ENCODE measurements at places on chromosomes 11 and 22.

- no peak for DNase-seq
Observed at GRCh38 chr11:93852242-93852641, 1.8 kb upstream of the VSTM5 start.

- no peak for DNase-seq
Observed at GRCh38 chr11:44016131-44016530, 31.6 kb upstream of the ACCSL start.

- no peak for DNase-seq
Observed at GRCh38 chr11:10490032-10490397, 35.0 kb downstream of the AMPD3 start.

DNA sequence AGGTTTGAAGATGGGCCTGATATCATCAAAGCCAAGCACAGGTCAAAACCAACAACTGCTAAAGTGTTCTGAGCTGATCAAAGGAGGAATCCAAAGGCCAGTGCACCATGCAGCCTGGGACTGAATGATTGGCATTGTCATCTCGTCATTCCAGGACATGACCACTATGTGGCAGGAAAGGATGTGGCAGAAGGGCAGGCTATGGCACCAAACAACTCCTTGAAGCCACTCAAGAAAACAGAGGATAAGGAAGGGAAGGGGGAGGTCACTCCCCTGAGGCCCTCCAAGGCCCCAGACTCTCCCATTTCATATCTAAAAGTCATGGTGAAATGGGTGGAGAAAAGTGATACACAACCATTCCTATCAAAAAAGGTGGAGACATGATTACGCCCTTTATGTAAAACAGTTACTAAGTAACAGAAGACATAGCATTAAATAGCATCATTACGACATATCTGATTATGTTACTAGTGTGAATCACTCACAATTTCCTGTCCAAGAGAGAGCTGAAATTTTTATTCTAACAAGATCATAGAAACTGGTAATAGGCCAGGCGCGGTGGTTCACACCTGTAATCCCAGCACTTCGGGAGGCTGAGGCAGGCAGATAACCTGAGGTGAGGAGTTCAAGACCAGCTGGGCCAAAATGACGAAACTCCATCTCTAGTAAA lies 49.3 kb downstream of the AHNAK start:
- no peak for DNase-seq

DNA sequence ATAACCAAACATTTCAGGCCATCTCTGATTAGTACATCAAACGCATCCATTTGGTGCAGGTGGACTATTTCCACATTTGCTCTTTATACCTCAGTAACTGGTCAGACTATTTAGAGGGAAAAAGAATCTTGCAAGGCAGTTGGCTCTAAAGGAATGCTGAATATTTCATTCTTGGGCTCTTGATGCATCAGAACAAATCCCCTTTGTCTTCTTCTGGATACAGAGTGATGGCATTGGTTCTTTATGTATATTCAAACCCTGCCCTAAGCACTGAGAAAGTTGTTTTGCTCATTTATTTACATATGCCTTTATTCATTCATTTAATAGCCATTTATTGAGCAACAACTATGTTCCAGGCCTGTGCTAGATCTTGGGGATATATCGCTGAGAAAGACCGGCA lies 31.1 kb upstream of the RAB30 start:
- DNase-seq = no peak

- no peak for DNase-seq
Observed at GRCh38 chr11:130868721-130869390, 47.4 kb downstream of the SNX19 start.

DNA sequence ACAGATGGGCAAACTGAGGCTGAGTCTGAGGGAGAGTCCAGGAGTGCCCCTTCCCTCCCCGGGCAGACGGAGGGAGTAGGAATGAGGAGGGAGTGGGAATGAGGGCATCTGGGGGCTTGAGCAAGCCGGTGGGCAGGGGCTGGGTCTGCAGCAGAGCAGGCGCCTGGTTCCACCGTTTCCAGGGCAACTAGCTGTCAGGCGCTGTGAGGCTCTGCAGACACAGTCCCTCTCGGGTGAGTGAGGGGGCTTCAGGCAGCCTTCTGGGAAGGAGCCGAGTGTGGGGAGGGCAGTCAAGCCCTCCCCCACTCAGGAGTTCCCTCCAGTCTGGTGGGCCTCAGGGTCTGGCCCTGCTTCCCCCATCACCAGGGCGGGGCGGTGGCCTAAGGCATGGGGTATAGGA lies 19.0 kb downstream of the TMEM258 start:
- DNase-seq = no peak

DNA sequence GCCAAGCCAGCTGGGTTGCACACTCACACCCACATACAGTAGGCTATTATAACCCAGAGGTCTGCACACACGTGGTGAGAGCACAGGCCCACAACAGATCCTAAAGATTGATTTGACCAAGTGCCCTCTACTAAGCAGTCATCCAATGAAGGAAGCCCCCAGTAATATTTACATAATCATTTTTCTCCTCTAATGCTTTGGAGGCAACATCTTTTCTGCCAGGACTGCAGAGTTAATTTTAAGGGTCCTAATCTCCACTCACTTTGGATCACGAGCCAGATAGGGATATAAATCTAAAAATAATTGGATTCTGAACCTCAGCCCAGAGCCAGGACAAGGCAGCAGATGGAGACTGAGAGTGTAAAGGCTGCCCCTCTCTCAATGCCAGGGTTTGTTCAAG lies 49.1 kb upstream of the MTNR1B start:
- DNase-seq = no peak

GRCh38 chr11:1372660-1373059 lies 17.1 kb upstream of the BRSK2 start:
- DNase-seq = no peak

DNA sequence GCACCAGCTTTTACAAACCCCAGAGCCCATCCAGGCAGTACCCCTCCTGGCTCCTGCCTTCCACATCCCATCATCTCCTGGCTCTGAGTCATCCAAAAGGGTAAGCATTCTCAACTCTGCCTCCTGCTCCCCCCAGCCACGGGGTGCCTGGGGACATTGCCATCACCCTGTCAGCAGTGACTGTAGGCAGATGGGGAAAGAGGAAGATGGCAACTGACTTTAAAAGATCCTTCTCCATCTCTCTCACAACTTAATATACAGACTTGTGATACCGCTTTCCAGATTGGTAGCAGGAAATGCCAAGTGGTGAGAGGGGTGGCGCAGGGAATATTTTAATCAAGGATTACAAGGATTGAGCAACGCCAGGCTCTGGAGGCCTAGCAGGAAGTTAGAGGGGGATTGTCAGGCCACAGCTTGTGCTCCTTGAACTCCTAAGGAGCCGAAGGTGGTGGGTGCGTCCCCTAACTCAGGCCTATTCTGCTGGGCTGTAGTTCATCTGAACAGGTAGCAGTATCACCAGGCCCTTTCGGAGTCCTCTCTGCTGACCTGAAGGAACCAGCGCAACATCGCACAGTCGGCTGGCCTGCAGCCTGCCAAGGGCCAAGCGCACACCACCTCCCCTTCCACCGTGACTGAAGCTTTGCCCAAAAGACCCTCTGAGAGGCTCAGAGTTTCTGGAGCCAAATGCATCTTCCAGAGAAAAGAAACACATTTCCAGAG lies 83.3 kb downstream of the ZC3H12C start:
- DNase-seq = no peak

DNA sequence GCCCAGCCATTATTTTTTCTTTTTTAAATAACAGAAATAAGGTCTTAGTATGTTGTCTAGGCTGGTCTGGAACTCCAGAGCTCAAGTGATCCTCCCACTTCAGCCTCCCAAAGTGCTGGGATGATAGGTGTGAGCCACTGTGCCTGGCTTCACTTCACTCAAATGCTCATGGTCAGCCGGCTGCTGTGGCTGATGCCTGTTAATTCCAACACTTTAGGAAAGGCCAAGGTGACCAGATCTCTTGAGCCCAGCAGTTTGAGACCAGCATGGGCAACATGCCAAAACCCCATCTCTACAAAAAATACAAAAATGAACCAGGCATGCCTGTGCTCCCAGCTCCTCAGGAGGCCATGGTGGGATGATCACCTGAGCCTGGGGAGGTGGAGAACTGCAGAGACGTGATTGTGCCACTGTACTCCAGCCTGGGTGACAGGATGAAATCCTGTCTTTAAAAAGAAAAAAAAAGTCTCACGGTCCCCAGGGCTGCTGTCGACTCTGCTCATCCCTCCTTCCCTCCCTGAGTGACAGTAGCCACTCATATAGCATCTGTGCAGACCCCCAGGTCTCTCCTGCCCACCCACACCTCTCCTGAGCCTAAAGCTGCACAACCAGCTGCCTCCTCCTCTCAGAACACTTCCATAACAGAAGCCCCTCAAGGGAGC lies 3.6 kb downstream of the YDJC start:
- DNase-seq = no peak

DNA sequence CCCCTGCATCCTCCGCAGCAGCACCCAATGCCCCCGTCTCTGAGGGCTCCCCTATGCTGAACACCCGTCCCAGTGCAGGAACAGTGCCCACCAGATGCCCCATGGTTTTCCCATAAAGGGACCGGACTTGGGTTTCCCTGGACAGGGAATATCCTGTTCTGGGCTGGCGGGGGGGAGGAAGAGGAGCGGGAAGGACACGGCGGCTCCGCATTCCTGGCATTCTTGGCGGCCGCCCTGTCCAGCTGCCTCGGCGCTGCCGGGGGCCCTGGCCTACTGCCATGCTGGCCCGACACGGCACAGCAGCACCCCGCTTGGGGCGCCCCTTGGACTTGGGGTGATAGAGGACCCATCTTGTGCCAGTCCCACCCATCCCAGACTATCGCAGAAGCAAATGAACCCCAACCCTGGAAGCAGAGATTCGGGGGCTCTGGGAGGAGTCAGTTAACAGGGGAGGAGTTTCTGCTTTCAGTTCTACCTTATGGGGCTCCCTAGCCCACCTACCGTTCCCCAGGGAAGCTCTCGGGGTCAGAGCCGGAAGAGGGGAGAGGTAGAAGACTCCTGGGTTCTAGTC lies 23.7 kb upstream of the CBX7 start:
- no peak for DNase-seq
